ENCODE measurements at places on chromosomes 2 and 18.
A peak's percentile ranks its signal among the peaks of the same experiment; 100 is the strongest.

GRCh38 chr2:196112418-196113034 lies 43.9 kb upstream of the DNAH7 start:
- DNase-seq = no peak

DNA sequence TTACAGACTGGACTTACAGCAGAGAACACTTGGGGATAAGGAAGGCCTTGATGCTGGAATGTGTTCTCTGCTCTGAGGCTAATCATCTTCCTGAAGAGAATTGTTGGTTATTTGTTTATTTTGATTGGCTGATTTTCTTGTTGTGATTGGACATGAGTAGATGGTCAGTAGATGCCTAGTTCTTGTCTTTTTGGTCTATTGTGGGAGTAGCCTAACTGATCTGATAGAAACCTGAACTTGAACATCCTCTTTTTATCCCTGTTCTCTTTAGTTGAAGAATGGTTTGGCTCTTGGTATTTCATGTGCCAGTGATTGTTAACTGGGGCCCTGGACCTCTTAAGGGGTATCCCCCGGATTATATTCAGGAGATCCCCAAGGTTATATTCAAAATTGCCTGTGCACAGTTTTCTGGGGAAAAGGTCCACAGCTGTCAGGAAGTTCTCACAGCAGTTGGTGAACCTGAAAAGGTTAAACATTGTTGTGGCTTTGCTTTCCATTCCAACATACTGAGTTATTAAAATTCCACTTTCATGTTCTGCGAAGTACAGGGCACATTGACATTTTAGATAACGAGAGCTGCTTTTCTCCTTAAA lies 13.6 kb downstream of the TWSG1 start:
- DNase-seq = no peak

- DNase-seq = no peak
Observed at GRCh38 chr2:205133544-205133943, 548.8 kb upstream of the NRP2 start.

GRCh38 chr2:32739664-32740063 lies 111.8 kb downstream of the TTC27 start:
- no peak for DNase-seq

DNA sequence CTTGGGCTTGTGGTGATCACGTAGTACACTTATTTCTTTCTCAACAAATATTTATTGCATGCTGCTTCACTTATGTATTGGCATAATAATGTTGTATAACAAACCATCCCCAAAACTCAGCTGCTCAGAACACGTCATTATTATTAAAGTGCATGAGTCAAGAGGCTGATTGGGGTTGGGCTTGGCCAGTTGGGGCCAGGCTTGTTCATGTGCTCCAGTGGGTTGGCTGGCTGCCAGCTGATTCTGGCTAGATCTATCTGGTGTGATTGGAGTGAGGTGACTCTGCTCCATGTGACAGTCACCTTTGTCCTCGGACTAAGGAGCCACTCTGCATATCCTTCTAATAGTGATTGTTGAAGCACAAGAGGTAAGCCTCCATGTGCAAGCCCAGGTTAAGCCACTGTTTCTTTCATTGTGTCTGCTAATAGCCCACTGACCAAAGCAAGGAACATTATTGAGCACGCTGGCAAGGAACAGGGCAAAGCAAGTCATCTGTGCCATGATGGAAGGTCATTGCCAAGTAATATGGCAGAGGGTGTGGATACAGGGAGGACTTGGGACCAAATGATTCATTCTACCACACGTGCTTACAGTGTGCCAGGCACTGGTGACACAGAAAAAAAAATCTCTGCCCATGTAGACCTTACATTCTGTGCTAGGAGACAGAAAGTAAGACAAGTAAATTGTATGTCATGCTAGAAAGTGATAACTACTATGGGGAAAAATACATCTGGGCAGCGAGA lies 63.3 kb upstream of the TMEM182 start:
- DNase-seq = no peak

DNA sequence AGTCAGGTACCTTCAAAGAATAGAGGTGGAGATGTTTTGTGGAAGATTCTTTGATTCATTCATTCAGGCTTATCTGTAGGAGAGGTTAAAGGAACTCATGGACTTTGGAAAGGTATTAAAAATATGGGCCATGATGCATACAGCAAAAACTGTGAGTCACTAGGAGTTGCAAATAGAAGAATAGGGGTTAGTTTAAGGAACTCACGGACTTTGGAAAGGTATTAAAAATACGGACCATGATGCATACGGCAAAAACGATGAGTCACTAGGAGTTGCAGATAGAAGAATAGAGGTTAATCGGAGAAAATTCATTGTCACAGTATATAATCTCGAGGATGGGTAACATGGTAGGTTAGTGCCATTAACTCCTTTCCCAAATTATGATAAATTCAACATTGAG lies 41.2 kb downstream of the SLC9A2 start:
- DNase-seq = no peak

GRCh38 chr18:51013259-51013658 lies 16.8 kb upstream of the SMAD4 start:
- DNase-seq = no peak

DNA sequence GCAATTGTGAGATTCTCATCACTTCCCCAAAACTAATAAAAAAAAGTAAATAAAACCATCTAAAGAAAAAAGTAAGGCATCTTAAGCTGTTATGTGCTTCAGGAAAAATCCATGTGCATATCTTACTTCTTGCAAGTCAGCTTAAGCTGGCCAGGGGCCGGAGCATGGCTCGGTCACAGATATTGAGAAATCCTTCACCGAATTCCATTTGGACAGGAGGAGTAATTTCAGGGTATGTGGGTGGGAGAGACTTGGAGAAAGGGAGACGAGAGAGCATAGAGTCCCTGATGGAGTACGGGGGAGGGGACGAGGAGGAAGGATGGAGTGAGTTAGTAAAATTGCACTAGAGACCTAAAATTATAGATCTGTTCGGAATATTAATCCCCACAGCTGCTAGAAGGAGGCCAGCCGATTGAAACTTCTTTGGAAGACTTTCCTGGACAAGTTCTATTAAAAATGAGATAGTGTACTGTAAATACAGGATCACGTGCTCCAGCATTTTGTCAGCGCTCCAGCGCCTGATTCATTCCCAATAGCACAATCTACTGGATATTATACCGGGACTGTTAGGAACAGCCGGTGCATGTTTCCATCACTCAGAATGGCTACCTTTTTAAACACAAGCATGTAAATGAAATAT lies 438.5 kb downstream of the ZNF516 start:
- no peak for DNase-seq

DNA sequence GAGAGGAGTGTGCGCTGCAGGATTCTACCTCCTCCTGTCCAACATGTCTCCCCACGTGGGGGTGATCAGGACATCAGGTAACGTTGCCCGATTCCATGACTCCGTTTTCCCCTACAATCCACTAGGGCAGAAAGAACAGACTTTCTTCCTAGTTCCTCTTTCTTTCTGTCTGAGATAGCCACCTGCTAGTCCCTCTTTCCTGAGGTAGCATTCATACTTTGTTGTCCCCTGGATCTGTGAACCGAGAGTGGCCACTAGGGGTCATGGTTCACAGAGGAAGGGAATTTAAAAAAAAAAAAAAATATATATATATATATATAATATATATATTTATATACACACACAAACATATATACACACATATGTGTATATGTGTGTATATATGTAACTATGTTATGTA lies 210.0 kb upstream of the ZNF521 start:
- DNase-seq = no peak

DNA sequence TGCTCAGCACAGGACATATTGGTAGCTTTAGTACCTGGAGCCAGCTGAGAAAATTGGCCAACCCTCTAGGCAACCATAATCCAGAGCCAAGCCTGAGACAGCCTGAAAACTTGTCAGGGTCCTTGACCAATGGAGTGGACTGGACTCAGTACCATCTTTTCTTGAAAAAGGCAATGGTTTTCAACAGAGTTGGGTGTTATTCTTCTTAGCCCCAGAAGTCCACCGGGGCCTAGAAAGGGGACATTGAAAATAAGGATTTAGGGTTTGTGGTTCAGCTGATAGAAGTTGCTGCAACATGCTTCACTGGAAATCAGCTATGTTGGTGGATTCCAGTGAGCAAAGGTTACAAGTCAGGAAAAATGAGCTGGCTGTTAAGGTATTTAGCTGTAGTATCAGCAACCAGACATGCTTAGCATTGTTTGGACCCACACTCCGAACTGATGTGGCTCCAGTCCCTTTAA lies 22.1 kb upstream of the CNOT11 start:
- DNase-seq = no peak

- DNase-seq = no peak
Observed at GRCh38 chr2:165567273-165567672, 97.8 kb downstream of the CSRNP3 start.

DNA sequence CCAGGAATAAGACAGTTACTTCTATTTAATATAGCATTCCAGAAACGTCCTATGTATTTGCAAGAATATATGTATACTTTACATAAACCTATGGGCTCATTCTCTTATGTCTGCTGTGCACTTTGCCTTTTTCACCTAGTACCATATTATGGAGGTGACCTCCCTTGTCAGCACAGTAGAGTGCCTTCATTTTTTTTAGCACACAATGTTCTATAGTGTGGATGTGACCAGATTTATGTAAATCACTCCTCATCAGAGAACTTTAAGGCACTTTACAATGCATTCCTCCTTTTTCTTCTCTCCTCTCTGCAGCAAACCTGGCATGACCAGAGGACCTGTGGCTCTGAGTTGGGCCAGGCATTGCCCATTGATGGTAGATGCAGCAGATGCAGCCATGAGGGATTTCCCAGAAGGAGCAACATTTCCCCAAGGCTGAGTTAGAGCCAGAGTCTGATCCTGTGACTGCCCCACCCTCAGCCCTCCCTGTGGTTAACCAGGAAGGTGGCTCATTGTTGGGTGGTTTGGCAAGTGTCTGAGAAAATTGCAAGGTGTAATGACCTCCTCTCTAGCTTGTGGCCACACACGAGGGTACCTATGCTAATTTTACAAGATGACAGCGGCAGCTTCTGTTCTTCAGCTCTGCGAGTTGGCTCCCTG lies 76.5 kb upstream of the DLX2 start:
- DNase-seq = no peak

GRCh38 chr2:180573951-180574350 lies 406.5 kb upstream of the UBE2E3 start:
- DNase-seq = no peak

GRCh38 chr18:13514558-13514957 lies 211.8 kb downstream of the FAM210A start:
- DNase-seq = no peak

DNA sequence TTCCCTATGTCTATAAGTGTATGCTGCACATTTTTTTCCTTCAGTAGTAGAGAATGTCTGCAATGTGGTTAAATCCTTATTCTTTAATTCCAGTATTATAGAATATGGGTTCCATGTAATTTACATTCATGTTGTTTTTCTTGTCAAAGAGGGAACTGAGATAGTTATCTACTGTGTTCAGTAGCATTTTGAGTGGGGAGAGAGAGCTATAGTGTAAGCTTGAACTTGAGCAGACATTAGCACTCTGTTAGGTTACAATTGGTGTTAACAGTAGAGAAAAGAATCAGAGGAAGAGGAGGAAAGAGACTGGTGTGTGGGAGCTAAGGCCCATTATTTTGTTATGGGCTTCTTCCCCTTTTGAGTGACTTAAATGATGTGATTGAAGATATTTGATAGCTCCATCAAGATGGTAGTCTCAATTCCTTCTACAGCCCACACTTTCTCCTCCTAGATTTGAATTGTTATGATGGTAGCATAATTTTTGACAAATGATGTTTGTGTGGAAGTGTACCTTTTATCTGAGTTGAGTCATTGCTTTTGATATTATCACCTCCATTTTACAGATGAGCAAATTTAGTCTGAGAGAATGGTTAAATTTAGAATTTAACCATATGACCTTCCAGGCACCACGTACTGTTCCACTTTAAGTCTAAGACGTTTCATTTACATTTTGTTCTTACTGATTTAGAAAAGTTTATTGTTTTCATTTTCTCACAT lies 71.3 kb downstream of the FMNL2 start:
- DNase-seq = no peak

- DNase-seq = no peak
Observed at GRCh38 chr2:24793761-24794435, 673 bp downstream of the CENPO start.

GRCh38 chr2:3179208-3179607 lies 198.4 kb downstream of the EIPR1 start:
- no peak for DNase-seq

- DNase-seq = no peak
Observed at GRCh38 chr2:239065962-239066361, 218.1 kb downstream of the TWIST2 start.

- DNase-seq = no peak
Observed at GRCh38 chr2:142716463-142717242, 160.8 kb upstream of the KYNU start.

DNA sequence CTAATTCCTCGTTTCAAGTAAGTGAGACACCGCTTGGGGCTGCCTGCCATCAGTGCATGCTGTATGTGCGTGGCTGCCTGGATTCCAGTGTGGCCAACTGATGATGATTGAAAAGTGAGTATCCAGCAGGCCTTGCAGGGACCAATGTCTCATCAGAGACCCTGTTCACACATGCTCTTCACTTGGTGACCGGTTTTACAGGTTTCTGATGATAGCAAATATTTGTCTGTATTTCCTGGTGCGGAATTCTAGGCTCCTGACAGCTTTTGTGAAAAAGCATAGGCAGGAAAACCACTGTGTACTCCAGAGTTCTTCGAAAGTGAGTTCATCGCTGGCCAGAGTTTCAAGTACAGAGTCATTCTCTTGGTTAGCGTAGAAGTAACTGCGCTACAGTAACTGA lies 13.8 kb upstream of the YWHAQ start:
- no peak for DNase-seq

GRCh38 chr2:233349005-233349998 lies 5.0 kb upstream of the DGKD start:
- DNase-seq = peak; percentile 67

DNA sequence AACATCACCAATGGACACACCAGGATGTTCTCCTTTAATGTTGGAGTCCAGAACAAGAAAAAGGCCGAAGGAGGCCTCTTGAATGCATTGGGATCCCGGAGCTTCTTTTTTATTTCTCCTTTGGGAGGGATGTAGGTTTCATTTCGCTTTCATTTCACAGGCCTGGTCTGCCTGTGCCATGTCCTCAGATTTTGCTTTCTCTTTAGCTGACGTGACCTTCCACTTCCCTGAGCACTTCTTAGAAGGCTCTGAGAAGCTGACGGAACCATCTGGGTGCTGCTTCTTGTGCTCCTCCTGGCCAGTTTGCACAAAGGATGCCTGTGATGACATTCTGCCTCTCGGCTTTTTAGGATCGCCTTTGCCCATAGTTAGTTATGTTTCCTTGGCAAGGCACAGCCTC lies 15.1 kb upstream of the MBOAT2 start:
- no peak for DNase-seq

GRCh38 chr2:55947752-55948151 lies 24.2 kb upstream of the EFEMP1 start:
- DNase-seq = no peak

- no peak for DNase-seq
Observed at GRCh38 chr2:15472133-15472532, 89.0 kb downstream of the NBAS start.

DNA sequence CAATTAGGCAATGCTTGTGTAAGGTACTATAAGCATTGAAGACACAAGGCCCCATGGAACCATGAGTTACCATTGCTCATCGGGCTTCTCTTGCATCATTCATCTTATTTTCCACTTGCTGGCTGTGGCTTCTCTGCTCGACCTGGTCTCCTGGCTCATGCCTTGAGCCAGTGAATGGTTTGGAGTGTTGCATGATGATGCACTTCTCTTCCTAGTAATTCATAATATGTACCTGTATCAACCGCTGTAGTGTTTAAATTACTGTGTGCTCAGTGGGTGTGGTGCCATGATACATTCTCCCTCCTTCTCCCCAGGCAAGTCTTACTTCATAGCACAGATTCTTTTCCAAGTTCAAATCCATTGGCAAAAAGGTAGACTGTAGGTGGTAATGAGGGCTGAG lies 66.8 kb downstream of the ABCA12 start:
- DNase-seq = no peak
